ENCODE measurements at places on chromosomes 2 and 18. TPM values are rescaled to one million over a fixed set of nuclear protein-coding genes. Genes with fewer than 3 reads are reported as not detected.

Gene PROKR1
- total RNA-seq = not detected

GRCh38 chr2:106579750-106580197 lies 92.6 kb downstream of the CD8B2 start:
- DNase-seq = no peak
- H3K27me3 ChIP-seq = peaks cover 22% of the 10 kb centered on the region
- H3K4me3 ChIP-seq = no peak overlapping the region
- peaks cover 11% of the 10 kb centered on the region for H3K4me1 ChIP-seq
- H3K27ac ChIP-seq = no peak overlapping the region

DNA sequence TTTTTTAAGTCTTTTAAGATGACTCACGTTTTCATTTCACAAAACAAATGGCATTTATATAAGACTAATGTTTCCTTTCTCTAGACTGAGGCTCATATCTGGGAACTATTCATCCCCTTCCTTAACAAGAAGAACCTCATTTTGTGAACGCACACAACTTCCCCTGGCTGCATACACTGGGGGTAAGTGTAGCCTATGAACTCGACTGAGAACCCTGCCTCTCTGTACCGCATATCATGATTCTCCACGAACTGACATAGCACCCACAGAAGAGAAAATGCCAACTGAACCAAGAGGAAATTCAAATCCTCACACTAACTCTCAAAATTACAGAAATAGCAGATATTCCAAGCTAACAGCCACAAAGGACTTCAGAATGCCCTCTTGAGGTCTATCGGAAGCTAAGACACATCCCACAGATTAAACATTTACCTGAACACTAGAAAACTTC lies 236.7 kb downstream of the TCF4 start:
- H3K27ac ChIP-seq = no peak overlapping the region
- H3K4me3 ChIP-seq = no peak overlapping the region
- no peaks in the 10 kb centered on the region for H3K36me3 ChIP-seq
- H3K27me3 ChIP-seq = no peaks in the 10 kb centered on the region
- peaks cover 12% of the 10 kb centered on the region for H3K4me1 ChIP-seq

DNA sequence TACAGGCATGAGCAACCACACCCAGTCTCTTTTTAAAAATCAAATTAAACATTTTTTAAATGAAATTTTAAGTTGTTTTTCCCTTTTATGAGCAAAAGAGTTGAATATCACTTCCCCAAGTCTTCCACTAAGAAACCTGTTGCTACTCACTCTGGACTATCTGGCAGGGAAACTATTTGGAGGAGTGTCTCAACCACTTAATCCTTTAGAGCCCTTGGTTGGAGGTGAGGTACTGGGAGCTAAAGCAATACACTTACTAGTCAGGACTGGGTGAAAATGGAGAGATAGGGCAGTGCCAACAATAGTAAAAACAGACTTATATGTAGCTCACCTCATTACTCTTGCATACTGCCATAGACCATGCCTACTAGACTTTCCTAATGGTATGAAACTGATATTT lies 135.5 kb downstream of the RND3 start:
- no peaks in the 10 kb centered on the region for H3K4me1 ChIP-seq
- no peaks in the 10 kb centered on the region for H3K36me3 ChIP-seq
- no peak overlapping the region for H3K4me3 ChIP-seq
- H3K27me3 ChIP-seq = no peaks in the 10 kb centered on the region

GRCh38 chr2:162060532-162060931 lies 13.5 kb downstream of the DPP4 start:
- no peaks in the 10 kb centered on the region for H3K36me3 ChIP-seq
- H3K4me1 ChIP-seq = no peaks in the 10 kb centered on the region
- H3K27ac ChIP-seq = no peak overlapping the region
- no peak for DNase-seq
- no peaks in the 10 kb centered on the region for H3K27me3 ChIP-seq
- no peak overlapping the region for H3K4me3 ChIP-seq

- H3K4me3 ChIP-seq = no peak overlapping the region
- DNase-seq = no peak
- H3K27ac ChIP-seq = no peak overlapping the region
- H3K36me3 ChIP-seq = no peaks in the 10 kb centered on the region
- H3K27me3 ChIP-seq = no peaks in the 10 kb centered on the region
Measured at GRCh38 chr18:67151366-67151765, 365.2 kb downstream of the DSEL start.

DNA sequence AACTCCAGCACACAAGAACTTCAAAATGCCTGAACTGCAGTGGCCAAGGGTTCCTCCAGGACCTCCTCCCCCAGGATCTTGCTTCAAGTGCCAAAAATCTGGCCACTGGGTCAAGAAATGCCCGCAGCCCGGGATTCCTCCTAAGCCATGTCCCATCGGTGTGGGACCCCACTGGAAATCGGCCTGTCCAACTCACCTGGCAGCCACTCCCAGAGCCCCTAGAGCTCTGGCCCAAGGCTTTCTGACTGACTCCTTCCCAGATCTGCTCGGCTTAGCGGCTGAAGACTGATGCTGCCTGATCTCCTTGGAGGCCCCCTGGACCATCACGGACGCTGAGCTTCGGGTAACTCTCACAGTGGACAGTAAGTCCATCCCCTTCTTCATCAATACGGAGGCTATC lies 306.4 kb downstream of the RBM43 start:
- H3K27me3 ChIP-seq = no peaks in the 10 kb centered on the region
- H3K4me1 ChIP-seq = no peaks in the 10 kb centered on the region
- no peak overlapping the region for H3K27ac ChIP-seq
- no peak for DNase-seq

Gene TEKT4
- total RNA-seq = not detected

GRCh38 chr2:237479747-237480146 lies 7.3 kb upstream of the MLPH start:
- no peak overlapping the region for H3K27ac ChIP-seq
- peaks cover 15% of the 10 kb centered on the region for H3K4me1 ChIP-seq

DNA sequence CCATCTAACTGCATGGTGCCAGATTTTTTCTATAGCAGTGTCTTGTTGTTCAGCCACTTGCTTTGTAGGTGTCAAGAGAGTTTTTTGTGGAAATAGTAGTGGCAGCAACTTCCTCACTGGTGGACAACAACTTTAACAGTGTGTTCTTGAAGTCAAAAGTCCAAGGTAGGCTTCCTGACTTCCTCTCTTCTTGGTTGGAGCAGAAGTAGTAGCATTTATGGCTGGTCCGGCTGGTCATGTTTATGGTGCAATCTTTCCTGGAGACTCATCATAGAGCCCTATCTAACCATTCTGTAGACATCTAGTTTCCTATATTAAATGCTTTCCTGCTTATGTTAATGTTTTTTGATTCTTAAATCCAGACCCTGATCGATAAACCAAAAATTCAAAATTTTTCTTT lies 11.7 kb downstream of the GPR75 start:
- no peak for DNase-seq
- no peaks in the 10 kb centered on the region for H3K27me3 ChIP-seq
- no peak overlapping the region for H3K27ac ChIP-seq
- H3K4me1 ChIP-seq = peaks cover 5% of the 10 kb centered on the region
- H3K36me3 ChIP-seq = no peaks in the 10 kb centered on the region

Gene CLEC4F
- 0.59 TPM for total RNA-seq

Gene PLGLB1
- total RNA-seq = 4.3 TPM

GRCh38 chr2:231200805-231201474 lies 2.5 kb downstream of the ARMC9 start:
- no peak for DNase-seq
- no peak overlapping the region for H3K27ac ChIP-seq
- H3K4me1 ChIP-seq = peaks cover 15% of the 10 kb centered on the region

- no peaks in the 10 kb centered on the region for H3K4me1 ChIP-seq
- DNase-seq = no peak
- no peak overlapping the region for H3K4me3 ChIP-seq
- H3K36me3 ChIP-seq = no peaks in the 10 kb centered on the region
- no peak overlapping the region for H3K27ac ChIP-seq
Measured at GRCh38 chr2:158120102-158120501, 18.4 kb downstream of the UPP2 start.

Gene DIPK1C
- total RNA-seq = 2.0 TPM

- no peak for DNase-seq
- peaks cover 9% of the 10 kb centered on the region for H3K4me1 ChIP-seq
- H3K4me3 ChIP-seq = peak overlapping the region; percentile 68
- H3K27ac ChIP-seq = peak overlapping the region; percentile 69
Measured at GRCh38 chr2:26298286-26298637, 47.7 kb upstream of the SELENOI start.

Gene CD8B
- total RNA-seq = not detected

Gene TNFRSF11A
- 3.2 TPM for total RNA-seq

DNA sequence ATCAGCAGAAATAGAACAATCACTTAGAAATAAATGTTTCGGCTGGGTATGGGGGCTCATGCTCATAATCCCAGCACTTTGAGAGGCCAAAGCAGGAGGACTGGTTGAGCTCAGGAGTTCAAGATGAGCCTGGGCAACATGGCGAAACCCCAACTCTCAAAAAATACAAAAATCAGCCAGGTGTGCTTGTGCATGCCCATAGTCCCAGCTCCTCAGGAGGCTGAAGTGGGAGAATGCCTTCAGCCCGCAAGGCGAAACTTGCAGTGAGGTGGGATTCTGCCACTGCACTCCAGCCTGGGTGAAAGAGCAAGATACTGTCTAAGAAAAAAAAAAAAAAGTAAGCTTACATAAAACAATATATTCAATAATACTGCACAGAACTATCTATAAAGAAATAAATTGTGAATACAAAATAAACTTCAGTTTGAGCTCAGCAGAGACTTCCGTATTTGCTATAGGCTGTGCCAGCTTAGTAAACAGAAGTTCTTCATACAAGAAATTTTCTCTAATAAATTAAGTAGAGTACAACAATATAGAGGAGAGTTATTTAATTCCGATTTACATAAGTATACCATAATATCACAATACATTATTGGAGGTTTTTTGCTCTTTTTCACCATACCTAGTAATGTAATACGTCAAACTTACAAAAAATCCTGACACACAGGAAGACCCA lies 43.6 kb downstream of the SRBD1 start:
- no peak overlapping the region for H3K27ac ChIP-seq
- DNase-seq = no peak
- no peaks in the 10 kb centered on the region for H3K4me1 ChIP-seq
- no peaks in the 10 kb centered on the region for H3K27me3 ChIP-seq

DNA sequence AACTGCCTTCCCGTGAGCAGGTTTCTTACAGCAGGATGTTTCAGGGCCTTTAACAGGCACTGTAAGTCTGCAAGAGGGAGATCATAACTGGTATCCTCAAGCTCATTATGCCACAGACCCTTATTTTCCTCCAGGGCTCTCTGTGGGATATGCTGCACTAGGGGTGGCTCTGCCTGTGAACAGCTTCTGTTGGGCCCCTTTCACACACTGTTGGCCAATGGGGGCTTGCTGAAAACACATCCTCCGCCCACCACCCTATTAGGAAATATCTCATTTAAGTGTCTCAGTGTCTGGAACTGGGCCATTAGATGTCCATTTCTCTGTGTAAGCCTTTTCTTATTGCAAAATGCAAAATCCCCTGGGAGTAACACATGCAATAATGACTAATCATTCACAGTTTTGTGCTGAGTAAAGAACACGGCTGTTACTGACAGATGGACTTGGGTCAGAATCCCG lies 414.3 kb upstream of the HS6ST1 start:
- H3K4me3 ChIP-seq = no peak overlapping the region
- peaks cover 11% of the 10 kb centered on the region for H3K4me1 ChIP-seq
- DNase-seq = peak; percentile 41
- H3K27me3 ChIP-seq = no peaks in the 10 kb centered on the region
- H3K36me3 ChIP-seq = no peaks in the 10 kb centered on the region
- peak overlapping the region; percentile 33 for H3K27ac ChIP-seq

DNA sequence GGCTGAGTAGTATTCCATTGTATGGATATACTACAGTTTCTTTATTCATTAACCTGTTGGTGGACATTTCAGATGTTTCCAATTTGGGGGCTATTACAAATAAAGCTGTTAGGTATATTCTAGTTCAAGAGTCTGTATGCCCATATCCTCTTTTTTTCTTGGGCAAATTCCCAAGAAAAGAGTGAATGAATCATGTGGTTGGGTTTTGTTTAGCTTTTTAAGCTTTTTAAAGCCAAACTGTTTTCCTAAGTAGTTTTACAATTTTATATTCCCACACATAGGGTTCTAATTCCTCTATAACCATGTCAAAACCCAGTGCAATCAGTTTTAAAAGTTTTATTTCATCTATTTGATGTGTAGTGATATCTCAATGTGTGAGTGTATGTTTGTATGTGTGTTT lies 44.9 kb upstream of the BAZ2B start:
- H3K27ac ChIP-seq = no peak overlapping the region
- no peak for DNase-seq
- H3K4me3 ChIP-seq = no peak overlapping the region
- no peaks in the 10 kb centered on the region for H3K36me3 ChIP-seq
- H3K27me3 ChIP-seq = no peaks in the 10 kb centered on the region
- H3K4me1 ChIP-seq = no peaks in the 10 kb centered on the region

Gene STK25
- 407 TPM for total RNA-seq

GRCh38 chr2:17614174-17614930 lies 73.9 kb downstream of the VSNL1 start:
- no peak overlapping the region for H3K4me3 ChIP-seq
- no peak overlapping the region for H3K27ac ChIP-seq
- H3K27me3 ChIP-seq = no peaks in the 10 kb centered on the region
- DNase-seq = no peak
- H3K4me1 ChIP-seq = no peaks in the 10 kb centered on the region

DNA sequence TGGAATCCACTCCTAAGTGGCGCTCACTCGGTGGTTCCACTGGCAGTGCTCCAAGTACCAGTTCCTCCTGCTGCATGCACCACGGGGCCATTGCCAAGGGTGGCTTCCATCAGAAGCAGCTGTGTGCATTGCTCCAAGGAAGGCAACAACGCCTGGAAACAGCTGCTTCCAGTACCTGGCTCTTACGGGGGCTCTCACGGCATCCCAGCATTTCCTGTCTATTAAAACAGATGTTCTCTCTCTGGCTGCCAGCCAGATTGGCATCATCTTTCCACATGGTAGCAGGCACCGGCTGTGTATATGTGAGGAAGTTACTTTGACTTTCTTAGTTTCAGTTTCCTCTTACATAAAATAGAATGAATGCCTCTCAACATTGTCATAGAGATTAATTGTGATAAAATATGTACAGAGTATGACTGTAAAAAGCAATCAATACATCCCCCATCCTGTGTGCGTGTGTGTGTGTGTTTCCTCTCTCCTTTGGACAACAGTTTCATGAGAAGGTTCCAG lies 84.9 kb downstream of the CMPK2 start:
- no peaks in the 10 kb centered on the region for H3K36me3 ChIP-seq
- no peaks in the 10 kb centered on the region for H3K27me3 ChIP-seq
- peak; percentile 11 for DNase-seq
- H3K27ac ChIP-seq = no peak overlapping the region
- H3K4me1 ChIP-seq = no peaks in the 10 kb centered on the region

DNA sequence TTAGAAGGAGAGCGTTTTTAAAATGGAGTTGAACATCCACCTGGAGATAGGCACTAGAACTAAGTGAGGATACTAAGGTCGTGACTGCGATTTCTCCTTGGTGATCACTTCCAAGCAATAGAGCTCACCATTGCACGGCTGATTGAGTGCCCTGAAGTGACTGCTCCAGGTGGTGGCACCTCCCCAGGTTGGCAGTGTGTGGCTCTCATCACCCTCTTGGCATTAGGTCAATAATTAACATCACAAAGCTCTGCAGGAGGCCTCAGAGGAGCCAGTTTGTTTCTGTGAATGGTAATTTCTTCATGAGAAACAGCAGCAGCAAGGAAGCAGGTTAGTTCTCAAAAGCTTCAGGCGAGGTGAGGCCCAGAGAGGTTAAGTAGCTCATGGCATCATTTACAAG lies 259.6 kb downstream of the CLIP4 start:
- no peaks in the 10 kb centered on the region for H3K27me3 ChIP-seq
- no peaks in the 10 kb centered on the region for H3K36me3 ChIP-seq
- DNase-seq = no peak
- no peaks in the 10 kb centered on the region for H3K4me1 ChIP-seq
